Jurkat, Clone E6-1 (cell line): ENCODE measurements at places on chromosomes 4 and X.

DNA sequence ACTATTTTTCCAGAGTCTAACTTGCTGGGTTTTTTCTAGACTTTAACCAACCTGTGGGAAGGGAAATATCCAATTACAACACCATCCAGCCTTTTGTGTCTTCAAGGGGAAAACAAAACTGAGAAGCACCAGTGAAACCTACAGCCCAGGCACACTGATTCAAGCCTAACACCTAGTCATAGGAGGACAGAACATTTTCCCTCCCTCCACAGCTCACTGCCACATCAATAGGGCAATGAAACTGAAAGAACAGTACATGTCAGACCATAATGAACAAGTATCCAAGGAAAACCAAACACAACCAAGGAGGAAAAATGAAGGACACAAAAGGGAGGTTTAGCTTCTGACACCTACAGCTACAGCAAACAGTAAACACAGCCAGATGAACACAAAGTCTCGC, 17.6 kb downstream of the MAGEA8 start:
- no peak for DNase-seq

DNA sequence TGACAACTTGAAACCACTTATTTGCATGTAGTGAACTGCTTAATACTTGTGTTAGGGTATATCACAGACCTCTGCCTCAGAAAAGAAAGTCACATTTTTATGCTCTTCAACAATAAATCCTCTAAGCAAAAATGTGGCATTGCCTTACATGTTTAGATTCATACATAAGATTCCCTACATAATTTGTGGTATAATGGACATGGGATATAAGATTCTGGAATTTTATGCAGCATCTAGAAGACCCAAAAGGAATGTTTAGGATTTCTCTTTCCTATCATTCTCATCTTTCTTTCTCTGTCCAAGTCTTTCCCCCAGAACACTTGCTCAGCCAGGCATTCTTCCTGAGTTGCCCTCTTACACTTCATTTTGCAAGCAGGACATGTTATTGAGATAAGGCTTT, 37.7 kb upstream of the TET2 start:
- no peak for DNase-seq

DNA sequence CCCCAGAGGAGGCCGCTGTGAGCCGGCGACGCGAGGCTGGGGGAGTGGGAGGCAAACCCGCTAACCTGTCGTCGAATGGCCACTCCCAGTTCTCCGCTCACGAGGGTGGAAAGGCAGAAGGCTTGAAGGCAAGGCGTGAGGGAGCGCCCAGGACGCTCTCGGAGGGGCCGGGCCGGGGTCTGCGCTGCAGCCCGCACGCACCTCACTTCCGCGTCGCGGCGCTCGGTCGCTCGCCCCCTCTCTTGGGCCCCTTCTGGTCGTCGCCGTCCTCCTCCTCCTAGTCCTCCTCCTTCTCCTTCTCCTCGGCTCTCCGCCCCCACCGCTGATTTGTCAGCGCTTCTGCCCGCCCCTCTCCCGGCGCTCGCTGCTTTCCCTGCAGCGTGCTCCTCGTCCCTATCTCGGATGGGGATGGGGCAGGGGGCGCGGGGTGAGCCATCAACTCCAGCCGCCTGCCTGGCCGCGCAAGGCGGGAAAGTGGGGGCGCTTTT, at the start of gene SNCA:
TSS of gene SNCA (minus strand) at position 265 of the 488 bp plus-strand sequence. CDS start 1,494 bp downstream, outside the sequence.
- no peak for DNase-seq

GRCh38 chr4:142440093-142440492, 406.0 kb downstream of the INPP4B start:
- DNase-seq, result no peak

GRCh38 chr4:188414441-188414840, 275.2 kb downstream of the TRIML1 start:
- DNase-seq, result no peak

DNA sequence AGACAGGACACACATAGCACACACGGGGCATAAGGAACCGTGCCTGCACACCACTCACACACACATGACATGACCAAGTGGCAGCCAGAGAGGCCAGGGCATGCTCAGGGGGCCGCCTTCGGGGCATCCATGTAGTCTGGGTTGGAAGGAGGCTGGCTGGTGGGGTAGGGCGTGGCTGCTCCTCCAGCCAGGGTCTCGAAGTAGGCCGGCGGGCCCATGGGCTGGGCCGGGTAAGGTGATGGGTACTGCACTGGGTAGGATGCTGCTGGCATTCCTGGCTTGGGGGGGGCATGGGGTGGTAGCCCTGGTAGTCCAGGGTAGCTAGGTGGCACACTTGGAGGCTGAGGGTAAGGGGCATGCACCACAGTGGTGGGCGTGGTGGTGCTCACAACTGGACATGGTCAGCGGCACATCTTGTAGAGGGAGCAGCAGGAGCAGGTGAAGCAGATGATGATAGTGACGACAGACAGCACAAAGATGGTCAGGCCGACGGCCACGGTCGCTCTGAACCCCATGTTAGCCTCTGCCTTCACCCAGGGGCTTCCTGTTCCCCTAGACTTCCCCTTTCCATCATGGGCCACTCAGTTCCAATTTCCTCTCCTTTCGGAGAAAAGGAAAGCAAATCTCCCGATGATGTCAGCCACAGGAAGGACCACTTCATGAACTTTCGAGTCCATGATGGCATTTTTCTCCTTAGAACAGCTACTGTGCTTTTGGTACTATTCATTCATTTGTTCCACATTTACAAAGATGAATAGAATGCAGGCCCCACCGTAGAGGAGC, 10.9 kb upstream of the DDX3X start:
- DNase-seq, result no peak

GRCh38 chr4:119683518-119683917, 54.9 kb upstream of the PDE5A start:
- no peak for DNase-seq

- peak; percentile 25 for DNase-seq
Observed at GRCh38 chr4:109302361-109303139, at the start of gene COL25A1. Gene COL25A1, minus strand, starts transcription at chr4:109302658.

DNA sequence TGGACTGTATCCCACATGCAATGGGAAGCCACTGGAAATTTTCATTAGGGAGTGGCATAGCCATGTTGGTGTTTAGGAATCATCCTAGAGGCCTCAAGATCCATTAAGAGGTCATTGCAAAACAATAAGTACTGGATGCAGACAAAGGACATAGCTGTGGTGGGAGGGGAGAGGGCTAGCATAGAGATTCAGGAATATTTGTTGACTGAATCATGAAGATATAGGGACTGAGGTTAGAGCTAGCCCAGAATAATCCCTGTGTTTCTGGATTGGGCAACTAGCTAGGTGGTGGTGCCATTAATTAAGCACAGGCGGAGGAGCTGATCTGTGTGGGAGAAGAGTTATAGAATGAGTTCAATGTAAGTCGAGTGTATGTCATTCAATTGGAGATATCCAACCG, 135.0 kb downstream of the RAB28 start:
- DNase-seq, result no peak
